ENCODE measurements at places on chromosomes 1 and 21.

GRCh38 chr1:154807048-154807591 lies 63.0 kb downstream of the KCNN3 start:
- DNase-seq = peak; percentile 81

DNA sequence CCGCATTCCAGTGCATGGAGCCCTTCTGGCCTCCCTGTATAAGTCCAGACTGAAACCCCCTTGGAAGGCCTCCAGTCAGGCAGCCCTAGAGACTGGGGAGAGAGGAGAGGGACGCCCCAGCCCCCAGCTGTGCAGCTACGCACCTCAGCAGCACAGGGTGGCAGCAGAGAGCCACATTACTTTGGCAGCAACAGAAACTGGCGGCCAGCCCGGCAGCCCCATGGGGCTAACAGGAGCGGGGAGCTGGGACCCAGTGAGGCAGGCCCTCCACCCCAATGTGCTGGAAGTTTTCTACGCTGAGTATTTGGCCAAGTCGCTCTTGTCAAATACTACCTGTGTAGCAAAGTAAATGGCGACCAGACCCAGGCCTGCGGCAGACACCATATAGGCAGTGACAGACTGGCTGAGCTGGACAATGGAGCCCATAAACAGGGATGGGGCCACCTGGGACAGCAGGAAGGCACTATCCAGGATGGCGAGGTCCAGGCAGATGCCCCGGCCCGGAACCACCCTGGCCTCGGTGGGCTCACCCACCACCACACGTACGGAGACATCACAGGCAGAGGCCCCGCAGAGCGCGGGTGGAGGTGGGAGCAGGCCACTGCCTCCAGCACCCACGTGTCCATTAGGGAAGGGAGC lies 21.2 kb downstream of the SLC45A3 start:
- DNase-seq = peak; percentile 90

- no peak for DNase-seq
Measured at GRCh38 chr1:76591461-76591860, 275.8 kb upstream of the ST6GALNAC5 start.

GRCh38 chr1:60425528-60425927 lies 352.0 kb upstream of the C1orf87 start:
- DNase-seq = no peak

DNA sequence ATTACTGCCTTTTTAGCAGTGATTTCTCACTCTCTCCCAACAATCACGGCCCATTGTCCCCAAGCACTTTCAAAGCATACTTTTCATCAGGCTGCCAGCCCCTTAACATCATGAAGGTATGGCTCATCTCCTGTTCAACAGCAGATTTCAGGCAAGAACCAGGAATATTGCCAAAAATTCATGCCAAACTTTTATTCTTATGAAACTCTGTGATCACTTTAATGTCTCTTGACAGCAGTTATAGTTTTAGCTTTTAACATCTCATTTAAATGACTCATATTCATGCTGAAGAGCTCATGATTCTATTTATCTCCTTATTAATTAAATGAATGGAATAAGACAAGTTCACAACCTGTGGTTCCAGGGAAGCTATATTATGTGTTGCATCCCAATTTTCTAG lies 235.1 kb downstream of the GRIK1 start:
- DNase-seq = no peak

DNA sequence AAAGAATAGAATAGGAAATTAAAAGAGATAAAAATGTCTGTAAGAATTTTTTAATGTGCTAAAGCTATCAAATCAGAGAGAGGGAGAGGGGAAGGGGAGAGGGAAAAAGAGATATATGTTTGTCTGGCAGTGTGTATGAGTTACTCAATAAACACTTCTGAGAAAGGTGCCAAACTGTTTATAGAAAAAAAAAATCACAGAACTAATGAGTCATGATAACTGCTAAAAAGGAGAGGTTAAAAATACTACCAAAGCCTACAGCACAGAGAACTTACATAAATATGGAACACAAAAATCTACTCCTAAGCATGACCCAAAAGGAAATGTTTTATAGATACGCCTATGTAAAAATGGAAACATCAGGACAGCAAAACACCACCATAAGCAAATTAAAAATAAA lies 45.4 kb downstream of the SELENOF start:
- DNase-seq = no peak

- no peak for DNase-seq
Measured at GRCh38 chr1:40313329-40313957, 3.6 kb downstream of the COL9A2 start.

- no peak for DNase-seq
Measured at GRCh38 chr1:225655509-225656258, 2.8 kb upstream of the ENAH start.

DNA sequence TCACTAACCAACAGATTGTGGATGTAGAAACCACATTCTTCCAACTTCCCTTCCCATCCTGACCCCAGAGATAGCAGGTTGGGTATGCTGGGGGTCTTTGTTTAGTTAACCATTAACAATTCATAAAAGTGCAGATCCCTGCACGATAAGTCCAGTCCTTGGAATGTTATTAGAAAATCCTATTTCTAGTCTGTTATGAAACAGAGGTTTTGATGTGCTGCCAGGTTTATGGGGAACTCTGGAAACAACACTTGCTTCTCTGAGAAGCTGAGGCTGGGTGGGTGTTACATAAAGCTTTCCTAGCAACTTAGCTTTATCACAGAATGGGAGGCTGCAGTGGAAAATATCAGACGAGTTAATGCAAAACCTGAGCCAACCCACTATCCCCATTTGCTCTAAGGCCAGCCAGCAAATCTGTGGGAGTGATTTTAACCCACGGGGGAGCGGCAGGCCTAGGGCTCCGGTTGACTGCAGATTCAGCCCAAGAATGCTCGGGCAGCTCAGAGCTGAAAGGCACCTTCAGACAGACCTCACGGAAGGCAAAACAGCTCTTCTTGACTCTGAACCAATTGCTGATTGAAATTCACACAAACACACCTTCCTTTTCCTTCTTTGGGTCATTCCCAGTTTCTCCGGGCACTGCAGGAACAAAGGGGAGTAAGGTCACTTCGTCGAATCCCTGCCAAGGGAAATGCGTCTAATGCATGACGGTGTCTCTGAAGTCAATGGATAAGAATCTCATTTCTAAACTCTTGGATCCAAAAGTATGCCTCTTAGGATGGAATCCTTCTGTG lies 111.7 kb upstream of the IRF2BP2 start:
- DNase-seq = no peak

DNA sequence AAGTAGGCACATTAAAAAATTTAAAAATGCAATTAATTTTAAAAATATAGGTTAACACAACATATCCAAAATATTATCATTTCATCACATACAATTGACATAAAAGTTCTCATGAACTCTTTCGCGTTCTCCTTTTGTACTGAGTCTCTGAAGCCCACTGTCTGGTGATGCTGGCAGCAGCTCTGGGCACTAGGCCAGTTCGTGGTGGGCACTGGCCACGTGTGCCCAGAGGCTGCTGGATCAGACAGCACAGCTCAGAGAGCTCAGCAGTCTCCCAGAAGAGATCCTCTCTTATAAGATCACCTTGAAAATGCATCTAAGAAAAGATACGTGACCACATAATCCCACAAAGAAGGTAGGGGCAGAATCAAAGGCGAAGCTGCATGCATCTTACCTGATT lies 9.9 kb downstream of the CEP104 start:
- DNase-seq = no peak

DNA sequence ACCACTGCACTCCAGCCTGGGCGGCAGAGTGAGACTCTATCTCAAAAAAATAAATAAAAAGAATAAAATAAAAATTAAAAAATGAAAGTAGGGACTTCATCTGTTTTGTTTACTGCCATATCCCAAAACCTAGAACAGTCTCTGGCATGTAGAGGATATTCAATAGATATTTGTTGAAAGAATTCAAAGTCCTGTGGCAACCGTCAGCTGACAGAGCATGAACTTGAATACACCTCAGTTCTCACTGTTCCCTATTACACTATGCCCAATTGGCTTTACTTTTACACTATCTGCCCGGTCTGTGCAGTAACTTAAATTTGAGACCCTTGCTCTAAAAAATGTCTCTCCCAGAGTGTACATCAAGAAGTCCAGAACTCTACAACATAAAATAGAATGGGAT lies 46.2 kb downstream of the PRDX6 start:
- DNase-seq = no peak

GRCh38 chr1:192581131-192581927 lies 5.8 kb downstream of the RGS1 start:
- DNase-seq = no peak

DNA sequence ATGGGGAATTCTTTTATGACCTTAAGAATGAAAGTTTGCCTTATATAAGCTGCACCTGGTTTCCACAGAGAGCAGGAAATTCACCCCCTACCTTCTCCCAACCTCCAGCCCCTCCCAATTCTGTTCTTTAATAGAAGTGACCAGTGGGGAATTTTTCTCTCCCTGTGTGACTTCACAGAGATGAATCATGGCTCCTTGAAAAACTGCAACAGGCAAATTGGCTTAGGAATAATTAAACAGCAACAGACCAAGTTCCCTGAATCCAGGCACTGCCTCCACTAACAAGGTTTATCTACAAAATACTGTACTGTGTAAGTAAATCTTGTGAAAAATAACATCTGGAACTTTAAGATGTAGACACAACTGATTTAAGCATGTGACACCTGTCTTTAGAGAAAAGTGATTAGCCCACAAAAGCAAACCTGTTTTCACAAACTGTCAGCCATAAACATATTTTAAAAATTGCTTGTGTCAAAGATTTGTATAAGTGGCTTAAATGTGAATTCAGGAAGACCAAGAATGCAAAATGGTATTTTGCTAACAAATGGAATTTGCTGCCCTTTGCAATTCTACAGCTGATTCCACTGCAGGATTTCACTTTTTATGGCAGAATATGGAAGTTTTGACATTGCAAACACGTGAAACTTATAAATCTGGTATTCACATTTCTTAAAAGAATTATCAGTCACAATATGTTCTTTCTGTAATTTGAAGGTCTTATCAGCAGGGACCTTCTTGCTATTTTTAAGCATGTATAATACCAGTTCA lies 54.0 kb downstream of the ALG14 start:
- DNase-seq = no peak

GRCh38 chr1:169484683-169485430 lies 887 bp downstream of the SLC19A2 start:
- DNase-seq = peak; percentile 38

Data from GM13976 (cell line).